Activated naive CD4-positive, alpha-beta T cell treated with anti-CD3 and anti-CD28 coated beads, Interleukin-2, amount 50 U/mL, for 16 hours (primary cell): ENCODE measurements at places on chromosomes 2 and 18.

DNA sequence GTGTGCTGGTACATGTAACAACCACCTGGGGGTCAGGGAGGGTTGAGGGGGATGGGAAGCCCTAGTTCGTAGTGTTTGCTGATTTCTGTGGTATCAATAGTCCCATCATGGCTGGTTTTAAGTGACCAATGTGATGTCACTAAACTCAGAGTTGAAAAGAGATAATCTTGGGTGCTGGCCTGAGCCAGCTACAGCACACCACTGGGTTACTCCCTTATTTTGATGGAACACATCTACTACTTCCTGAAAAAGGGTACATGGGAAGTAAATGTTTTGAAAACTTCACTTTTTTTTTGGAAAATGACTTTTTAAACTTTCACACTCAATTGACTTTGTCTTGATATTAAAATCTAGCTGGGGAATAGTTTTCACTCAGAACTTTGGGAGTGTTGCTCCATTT, 87.0 kb upstream of the CXCR4 start:
- no peak for DNase-seq

DNA sequence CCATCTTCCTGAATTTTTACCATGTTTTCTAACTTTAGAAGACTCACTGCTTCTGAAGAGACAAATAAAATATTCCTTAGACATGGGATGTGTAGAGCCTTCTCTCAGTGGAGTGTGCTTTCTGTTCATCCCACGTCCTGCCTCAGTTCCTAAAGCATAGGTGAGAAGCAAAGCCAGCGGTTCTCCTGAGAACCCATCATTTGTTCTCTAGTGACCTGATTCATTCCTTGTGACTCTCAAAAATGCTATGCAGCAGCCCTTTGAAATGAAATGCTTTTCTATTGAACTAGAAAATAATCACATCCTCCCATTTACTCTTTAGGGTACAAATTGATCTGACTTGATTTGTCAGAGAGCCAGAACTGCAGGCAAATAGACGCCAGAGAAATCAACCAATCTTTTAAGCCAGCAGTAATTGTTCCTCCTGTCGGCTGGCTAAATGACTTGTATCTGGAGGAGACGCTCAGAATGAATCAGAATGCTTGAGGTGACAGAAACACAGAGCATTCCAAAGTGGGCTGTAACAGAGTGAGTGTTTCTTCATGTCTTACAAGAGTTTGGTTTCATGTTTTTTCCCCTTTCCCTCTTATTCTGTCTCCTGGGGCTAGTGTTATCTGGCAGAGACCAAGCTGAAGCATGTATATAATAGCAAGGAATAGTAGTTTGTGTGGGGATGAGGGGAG, 81.3 kb upstream of the TMEM178A start:
- no peak for DNase-seq

DNA sequence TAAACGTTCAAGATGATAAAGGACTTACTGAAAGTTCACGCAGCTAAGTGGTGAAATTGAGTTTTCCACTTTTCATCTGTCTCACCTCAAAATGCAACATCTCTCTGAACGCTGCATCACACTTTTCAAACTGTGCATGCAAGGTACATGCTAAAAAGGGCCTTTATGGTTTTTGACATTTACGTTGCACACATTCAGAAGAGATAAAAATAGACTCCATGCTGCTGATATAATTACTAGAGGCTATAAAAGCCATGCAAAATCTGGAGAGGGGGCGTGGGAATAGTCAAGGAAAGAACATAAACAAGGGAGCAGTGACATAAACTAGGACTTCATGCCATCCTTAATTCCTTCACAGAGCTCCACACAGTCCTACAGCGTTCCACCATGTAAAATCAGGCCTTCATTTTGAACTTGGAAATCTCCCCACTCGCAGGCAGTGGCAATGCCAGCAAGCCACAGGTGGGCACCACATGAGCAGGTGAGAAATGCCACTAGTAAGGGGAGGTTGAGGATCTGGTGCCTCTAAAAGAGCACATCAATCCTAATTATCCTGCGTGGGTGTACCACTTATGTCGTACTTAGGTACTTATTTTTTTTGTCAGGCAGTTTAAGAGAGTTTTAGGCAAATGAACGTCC, 71.4 kb downstream of the ZEB2 start:
- no peak for DNase-seq

DNA sequence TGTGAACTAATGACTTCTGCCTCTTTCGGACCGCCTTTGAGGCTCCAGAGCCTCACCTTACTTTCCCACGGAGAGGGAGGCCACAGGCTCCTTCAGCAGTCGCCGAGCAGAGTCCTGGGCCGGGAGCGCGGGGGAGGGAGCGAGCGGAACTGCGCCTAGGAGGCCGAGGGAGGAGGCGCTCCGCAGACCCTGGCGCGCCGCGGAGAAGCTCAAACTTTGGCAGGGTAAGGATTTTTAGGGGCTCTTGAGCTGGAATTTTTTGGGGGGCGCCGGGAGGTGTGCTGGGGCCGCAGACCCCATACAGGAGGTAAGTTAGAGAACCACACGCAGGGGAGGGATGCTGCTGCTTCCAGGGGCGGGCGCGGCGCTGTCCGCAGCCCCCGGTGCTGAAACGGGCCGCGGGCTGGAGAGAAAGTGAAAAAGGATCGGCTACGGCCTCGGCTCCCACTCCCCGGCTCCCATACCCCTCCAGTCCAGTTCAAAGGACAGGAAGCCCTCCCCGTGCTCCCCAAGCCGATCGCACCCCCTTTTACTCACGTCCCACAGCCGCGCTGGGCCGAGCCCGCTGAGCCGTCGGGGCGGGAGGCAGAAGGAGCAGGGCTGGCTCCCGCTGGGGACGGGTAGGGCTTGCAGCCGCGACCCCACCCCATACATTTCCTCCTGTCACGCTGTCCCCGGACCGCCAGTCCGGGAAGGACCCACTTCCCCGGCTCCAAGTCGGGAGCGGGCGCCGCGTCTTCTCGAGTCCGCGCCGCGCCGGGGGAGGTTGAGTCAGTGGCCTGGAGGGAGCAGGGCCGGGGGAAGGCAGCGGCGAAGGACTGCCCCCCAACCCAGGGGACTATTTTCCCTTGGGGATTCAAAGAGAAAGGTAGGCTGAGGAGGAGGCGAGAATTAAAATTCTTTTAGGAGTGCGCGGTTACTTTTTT, at the start of gene CNGA3:
Gene CNGA3 (plus strand): TSS at position 146 of the 926 bp plus-strand sequence. CDS start 23,520 bp downstream, outside the sequence.
- DNase-seq, result peak; percentile 26

DNA sequence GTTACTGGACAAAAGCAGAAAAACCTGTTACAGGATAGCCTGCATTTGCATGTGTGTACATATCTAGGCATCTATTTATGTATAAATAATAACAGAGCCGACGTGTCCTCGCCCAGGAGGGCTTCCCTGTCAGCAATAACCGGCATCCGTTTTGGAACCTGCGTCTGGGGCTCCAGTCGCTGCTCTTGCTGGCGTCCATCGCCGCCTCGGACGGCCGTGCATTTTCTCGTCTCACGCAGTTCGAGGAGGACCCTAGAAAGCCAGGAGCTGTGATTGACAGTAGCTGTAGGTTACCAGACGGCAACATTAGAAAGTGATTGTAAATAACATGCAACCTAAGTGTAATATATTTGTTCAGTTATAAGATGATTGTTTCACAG, 132.6 kb downstream of the NFATC1 start:
- DNase-seq, result peak; percentile 10

- no peak for DNase-seq
Measured at GRCh38 chr2:231780123-231780908, 766 bp downstream of the PDE6D start.

- no peak for DNase-seq
Measured at GRCh38 chr2:128291161-128291843, 27.4 kb downstream of the HS6ST1 start.

DNA sequence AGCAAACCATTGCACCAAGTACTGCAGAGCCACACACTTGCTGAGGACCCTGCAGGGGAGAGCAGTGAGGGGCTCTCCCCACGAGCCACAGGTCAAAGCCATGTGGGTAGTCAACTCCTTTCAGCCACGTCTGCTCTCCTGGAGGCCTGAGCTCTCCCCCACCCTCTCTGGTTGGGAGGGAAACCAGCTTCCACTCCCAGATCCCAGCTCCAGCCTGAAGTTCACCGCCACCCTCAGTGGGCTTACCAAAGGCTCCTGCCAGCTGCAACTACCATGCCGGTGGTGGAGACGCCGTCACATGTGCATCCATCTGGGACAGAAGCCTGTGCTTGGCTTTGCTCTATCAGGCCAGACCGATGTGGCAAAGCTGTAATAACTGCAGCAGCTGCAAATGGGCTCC, 521.5 kb upstream of the RAB6C start:
- DNase-seq, result no peak

DNA sequence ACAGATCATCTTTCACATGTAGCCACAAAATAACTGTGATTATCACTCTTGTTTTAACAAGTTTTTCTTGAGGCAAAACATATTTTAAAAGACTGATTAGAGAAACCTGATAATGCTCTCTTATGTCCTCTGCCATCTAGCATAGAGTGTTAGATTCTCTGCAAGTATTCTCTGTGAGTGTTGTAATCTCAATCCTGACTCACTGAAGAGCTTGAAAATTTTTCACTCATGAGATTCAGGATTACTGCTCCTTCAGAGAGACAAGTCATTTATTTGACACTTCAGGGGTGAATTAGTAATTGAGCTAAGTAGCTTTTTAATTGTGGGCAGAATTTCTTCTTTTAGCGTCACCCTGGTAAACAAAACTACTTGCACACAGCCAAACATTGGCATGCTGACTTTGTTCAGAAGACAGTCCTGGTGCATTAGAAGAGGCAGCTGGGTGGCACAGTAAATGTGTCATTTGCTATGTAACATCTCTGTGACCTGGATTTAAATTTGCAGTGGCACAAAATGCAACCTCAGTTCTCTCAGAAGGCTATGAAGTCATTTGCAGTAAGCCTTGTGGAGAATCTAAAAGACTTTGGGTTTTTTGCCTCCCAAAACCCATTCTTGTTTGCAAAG, 172.9 kb downstream of the LRP1B start:
- DNase-seq, result no peak

DNA sequence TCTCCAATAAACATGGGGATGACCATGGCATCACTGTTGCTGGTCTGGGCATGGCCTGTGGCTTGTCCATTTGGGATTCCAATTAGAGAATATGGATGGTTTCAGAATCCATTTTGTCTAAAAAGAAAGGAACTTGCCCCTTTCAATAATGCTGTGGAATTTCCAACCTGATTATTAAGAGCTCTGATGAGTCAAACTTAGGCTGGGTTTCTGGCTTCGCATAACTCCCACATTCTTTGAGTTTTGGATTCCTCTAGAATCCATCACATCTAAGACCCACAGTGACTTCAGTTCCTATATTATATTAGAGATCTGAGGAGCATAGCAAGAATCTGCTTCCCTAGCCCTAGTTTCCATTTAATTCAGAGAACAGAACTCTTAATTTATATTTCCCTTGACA, 531.5 kb downstream of the TNS1 start:
- DNase-seq, result no peak

DNA sequence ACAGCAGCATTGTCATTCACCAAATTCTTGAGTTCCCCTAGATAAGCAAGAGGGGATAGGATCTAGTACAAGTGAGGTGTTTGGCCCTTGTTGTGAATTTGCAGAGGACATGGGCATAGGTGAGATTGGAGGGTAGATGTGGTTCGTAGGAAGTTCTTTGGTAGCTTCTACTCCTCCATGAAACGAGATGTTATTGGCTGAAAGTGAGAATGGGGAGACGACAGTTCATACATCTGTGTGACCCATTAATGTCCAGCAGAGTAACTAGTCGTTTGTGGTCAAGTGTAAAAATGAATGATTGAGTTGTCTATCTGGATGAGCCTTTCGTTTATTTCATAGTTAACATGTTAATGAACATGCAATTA, 90.4 kb downstream of the UBE2E3 start:
- no peak for DNase-seq

DNA sequence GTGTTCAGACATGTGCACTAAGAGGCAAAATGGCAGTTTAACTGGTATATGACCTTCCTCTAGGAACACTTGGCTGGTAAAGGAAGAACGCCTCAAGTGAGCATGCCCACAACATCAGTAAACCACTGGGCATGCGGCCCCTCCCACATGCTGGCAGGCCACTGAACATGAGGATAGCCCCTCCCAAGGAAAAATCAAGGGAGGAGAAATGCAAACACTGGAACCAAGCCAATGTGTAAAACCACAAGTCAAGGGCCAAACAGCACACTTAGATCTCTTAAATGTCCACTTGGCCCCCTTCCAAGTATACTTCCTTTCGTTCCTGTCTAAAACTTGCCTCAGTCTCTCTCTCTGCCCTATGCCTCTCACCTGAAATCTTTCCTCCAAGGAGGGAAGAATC, 980.8 kb downstream of the TSN start:
- DNase-seq, result no peak

GRCh38 chr2:4762951-4763376, 929.2 kb upstream of the SOX11 start:
- DNase-seq, result no peak

DNA sequence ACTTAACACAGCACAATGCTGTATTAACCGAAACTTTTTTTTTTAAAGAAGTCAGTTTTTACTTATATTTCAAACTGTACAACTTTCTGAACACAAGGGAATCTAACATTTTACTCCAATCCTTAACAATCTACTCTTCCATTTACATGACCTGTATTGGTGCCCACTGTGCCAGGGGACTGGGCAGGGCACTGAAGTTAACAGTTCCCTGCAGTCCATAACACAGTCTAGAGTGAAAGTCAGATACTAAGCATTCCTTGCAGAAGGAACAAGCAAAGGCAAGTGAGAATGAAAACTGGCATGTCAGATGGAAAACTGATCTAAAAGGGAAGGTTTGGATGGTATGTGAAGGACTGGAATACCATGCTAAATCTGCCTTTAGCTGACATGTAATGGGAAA, 29.8 kb downstream of the SUCLG1 start:
- no peak for DNase-seq

GRCh38 chr18:55525845-55526244, 62.1 kb downstream of the TCF4 start:
- DNase-seq, result no peak

DNA sequence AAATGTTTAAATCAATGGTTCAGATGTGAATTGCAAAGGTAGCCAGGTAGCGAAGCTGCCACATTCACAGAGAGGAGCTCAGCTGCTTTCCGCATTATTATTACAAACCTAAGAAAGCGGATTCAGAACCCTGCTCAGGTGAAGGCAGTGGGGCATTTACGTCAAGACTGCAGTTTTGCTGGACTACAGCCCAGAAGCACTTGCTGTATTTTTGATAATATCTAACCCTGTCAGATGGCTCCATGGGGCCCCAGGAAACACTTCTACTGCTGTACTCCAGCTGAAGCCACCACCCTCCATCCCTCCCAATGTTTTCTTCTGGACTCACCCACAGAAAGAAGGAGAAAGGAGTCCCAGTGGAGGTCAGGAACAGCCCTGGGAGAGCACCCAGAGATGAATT, 96.9 kb downstream of the TPO start:
- DNase-seq, result no peak

- peak; percentile 39 for DNase-seq
Measured at GRCh38 chr2:85560812-85561279, 447 bp downstream of the GGCX start.
